ENCODE measurements at places on chromosomes 1 and 21.

- DNase-seq, result peak; percentile 78
Measured at GRCh38 chr1:89358287-89358893, 5.5 kb upstream of the GBP6 start.

GRCh38 chr1:90370686-90371447, 346.2 kb downstream of the BARHL2 start:
- peak; percentile 88 for DNase-seq

- no peak for DNase-seq
Measured at GRCh38 chr1:110068646-110069403, 1.6 kb downstream of the ALX3 start.

DNA sequence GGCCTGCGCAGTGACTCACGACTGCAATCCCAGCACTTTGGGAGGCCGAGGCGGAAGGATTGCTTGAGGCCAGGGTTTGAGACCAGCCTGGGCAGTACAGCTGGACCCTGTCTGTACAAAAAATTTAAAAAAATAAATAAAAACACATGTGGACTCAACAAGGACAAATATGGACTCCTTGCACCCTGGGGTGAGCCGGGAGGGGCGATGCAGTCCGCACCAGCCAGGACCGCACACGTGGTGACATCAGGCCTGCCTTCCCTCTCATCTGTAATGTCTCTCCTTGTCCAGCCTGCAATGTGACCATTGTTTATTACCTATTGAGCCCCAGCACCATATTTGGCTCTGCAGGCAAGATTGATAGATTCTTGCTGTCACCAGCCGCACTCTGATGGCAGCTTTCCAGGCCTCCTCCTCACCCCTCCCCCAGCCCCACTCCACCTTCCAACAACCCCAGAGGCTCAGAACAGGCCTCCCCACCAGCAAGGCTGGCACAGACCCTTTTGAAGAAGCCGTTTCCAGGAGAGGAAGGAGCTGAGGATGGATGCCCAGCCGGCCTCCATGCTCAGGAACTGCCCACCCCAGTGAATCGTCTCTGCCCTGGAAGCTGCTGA, 55.2 kb downstream of the IRF2BP2 start:
- peak; percentile 19 for DNase-seq

DNA sequence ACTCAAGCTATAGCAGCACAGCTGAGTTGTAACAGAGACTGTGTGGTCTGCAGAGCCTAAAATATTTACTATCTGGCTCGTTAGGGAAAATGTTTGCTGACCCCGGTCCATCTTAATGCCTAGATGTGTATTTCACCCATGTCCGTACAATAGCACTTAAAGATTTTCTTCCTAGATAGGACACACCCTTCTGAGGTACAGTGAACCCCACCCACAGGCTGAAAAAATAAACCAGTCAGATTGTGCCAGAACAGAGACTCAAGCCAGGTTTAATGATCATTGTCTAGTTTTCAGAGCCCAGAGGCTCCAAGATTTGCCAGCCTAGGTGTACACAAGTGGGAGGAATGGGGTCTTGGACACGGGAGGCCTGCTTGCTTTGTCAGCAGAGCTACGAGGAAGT, 5.6 kb downstream of the AMIGO1 start:
- DNase-seq, result no peak

- peak; percentile 86 for DNase-seq
Measured at GRCh38 chr1:173202424-173203145, 4.5 kb downstream of the TNFSF4 start.

DNA sequence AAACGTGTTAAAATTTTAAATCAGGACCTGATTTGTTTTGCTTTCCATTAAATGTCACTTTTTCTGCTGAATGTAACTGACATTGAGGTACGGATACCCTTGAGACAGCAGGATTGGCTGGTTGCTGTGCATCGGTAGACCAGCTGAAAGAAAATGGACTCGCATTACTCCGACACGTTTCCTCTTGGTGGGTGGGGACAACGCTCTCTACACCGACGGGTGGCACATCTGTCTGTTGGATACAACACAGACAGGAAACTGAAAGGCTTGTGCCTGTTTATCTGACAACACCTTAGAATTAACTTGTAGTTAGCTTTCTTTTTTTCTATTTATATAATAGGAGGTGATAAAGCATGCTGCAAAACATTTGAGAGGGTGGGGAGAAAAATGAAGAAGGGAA, 19.4 kb downstream of the PRPF38A start:
- DNase-seq, result no peak

DNA sequence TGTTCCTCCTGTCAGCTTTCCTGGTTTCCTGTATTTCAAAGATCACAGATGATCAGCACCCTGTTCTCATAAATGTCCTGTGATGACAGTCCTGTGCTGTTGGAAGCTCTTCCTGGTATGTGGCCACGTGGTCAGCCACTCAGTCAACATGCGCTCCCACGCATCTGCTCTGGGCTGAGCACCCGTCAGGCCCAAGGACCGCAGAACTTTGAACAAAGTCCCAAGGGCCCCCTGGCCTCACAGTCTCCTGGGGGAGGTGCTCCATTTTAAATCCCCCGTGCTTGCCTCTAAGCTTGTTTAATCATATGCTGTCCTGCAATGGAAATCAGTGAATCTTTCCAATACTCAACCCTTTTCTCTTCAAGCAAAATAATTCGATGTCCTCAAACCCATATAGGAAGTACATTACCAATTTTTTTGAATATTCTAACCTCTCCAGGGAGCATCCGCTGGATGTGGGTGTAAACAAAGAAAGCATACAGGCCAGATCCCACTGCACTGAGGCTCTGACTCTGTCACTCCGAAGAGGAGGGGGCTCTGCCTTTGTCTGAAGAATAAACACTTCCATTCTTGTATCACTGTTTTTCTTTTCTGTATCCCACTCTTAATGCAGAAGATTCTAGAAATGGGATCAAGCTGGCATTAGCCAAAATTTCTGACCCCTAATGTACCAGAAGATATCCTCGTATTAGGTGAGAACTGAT, 250.3 kb downstream of the SDCCAG8 start:
- DNase-seq, result no peak

GRCh38 chr1:98939471-98939870, 65.2 kb downstream of the PLPPR5 start:
- DNase-seq, result no peak

DNA sequence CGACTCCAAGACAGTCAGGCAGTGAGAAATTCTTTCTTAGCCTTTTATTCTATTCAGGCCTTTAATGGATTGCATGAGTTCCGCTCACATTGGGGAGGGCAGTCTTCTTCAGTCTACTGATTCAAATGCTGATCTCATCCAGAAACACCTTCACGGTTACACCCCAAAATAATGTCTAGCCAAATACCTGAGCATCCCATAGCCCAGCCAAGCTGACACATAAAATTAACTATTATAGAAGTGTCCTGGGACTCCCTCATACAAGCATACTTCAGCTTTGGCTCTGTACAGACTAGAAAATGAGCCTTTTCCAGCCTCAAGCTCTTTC, 3.6 kb upstream of the SLC16A4 start:
- DNase-seq, result no peak

DNA sequence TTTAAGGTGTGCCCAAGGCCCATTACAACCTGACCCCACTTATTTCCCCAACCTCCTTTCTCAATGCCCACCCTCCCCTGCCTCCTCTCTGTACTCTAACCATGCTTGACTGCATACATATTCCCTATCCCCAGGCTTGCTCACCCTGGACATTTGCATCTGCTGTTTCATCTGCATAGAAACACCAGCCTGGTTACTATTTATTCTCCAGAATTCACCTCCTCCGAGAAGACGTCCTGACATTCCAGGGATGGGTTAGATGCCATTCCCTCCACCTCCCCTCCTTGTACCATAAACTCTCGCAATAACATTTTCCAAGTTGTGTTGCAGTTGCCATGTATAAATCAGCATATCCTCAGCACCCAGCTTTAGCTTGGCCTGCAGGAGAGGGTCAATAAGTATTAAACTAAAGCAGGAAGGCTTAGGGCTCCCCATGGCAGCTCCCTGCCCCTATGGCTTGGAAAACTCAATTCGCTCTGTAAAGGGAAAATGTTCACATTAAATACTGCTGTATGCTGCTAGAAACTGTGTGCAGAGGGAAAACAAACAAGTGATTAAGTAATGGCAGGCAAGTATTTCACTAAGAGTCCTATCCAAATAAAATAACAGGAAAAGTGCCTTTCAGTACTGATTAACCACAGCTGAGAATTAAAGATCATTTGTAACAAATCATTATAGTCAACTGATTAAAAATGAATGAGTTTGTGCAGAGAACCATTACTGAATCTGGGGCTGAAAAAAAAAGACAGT, 202.3 kb downstream of the TNR start:
- no peak for DNase-seq

DNA sequence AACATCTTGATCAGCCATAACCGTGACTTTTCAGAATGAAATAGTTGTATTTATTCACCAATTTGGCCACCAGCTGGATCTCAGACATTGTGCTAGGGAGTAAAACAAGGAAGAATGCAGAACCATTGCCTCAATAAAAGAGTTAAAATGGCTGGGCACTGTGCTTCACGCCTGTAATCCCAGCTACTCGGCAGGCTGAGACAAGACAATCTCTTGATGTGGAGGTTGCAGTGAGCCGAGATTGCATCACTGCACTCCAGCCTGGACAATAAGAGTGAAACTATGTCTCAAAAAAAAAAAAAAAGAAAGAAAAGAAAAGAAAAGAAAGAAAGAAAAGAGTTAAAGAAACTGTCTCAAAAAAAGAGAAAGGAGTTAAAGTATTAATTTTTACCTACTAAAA, 199.5 kb downstream of the TPR start:
- DNase-seq, result no peak

- DNase-seq, result no peak
Measured at GRCh38 chr1:238779716-238780115, 606.7 kb upstream of the CHRM3 start.

DNA sequence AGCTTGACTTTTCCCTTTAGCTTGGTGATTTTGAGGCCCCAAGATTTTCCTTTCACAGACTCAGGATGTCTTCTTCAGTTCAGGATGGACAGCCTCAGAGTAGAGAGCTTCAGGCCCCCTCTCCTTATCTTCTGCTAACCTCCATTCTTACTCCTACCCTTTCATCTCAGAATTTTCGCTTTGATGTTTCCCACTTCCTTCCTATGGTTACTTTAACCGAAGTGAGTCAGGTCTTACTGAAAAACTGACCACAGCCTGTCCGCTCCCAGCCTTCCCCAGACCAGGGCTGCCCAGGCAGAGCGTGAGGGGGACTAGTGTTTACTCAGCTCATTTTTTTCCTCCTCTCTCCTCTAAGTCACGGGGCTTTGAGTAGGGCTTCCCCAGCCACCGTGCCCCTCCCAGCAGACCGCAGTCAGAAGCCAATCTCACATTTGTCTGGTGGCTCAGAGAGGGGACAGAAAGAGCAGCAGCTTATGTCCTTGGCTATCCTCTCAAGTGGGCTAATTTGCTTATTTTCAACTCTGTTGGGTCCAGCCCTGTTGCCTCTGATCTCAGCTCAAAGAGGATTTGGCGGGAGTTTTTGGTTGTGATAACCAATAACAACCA, 4.2 kb upstream of the IL19 start:
- peak; percentile 96 for DNase-seq

- no peak for DNase-seq
Measured at GRCh38 chr21:15054606-15055239, 10.1 kb downstream of the NRIP1 start.

DNA sequence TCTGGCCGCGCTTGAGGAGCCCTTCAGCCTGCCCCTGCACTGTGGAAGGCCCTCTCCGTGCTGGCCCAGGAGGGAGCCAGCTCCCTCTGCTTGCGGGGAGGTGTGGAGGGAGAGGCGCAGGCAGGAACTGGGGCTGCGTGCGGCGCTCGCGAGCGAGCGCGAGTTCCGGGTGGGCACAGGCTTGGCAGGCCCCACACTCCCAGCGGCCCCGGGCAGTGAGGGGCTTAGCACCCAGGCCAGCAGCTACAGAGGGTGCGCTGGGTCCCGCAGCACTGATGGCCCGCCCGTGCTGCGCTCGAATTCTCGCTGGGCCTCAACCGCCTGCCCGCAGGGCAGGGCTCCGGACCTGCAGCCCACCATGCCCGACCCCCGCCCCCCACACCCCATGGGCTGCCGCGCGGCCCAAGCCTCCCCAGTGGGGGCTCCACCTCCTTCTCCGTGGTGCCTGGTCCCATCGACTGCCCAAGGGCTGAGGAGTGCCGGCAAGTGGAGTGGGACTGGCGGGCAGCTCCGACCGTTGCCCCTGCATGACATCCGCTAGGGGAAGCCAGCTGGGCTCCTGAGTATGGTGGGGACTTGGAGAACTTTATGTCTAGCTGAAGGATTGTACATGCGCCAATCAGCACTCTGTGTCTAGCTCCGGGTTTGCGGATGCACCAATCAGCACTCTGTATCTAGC, 46.0 kb downstream of the COL24A1 start:
- DNase-seq, result no peak

DNA sequence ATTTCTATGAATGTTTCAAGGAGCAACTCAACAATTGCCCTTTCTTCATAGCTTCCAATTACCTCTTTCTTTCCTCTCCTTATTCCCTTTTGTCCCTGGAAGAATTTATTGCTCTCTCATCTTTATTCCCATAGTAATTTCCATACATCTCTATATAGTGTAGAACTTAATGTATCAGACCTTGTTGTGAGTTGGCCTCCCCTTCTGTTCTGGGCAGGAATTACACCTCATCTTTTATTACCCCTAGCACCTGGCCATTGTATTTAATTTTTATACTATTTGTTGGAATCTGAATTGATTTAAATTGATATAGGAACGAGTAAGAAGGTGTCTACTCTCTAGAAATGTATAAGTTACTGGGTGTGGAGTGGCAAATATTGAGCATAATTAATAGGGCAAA, 114.5 kb downstream of the CACHD1 start:
- DNase-seq, result no peak

DNA sequence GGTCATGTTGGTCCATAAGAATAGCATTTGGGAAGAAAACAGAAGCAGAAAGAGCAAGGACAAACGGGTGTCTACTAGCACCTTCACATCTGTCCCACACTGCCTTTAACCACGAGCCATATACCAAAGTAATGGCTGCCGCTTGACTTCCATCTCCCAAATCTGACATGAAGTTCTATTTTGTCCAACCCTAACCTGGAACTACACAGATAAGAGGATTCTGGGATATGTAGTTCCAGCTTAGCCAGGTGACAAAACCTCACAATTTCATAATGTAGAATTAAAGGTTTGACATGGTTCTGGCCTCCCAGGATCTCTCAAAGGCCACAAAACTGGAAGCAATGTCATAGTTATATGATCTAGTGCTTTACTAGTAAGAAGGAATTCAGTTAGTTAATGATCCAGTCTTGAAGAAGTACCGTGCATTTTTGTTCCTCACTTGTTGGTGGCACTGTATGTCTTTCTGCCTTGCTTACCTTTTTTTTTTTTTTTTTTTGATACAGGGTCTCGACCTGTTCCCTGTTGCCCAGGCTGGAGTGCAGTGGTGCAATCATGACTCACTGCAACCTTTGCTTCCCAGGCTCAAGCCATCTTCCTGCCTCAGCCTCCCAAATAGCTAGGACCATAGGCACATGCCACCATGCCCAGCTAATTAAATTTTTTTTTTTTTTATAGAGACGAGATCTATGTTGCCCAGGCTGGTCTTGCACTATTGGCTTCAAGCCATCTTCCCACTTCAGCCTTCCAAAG, 17.5 kb downstream of the PTGFRN start:
- no peak for DNase-seq

DNA sequence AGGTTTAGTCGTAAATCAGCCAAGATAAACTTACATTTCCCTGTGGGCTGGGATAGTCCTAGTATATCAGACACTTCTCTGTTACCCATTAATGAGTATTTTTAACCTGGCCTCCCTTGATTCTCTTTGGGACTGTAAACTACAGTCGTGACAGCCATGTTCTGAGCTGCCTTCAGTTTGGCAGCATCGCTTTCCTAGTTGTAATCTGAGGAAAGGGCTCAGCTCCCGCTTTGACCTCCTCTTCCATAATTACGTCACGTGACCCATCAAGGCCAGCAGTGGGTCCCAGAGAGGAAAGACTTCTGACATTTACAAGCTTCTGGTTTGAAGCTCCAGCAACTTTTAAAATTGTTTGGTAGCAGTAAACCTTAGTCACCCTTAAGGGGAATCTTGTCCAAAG, 34.6 kb upstream of the MTR start:
- peak; percentile 25 for DNase-seq
